Astrocyte (in vitro differentiated cells and primary cell): ENCODE measurements at places on chromosomes 7 and 10. TPM values are rescaled to one million over a fixed set of nuclear protein-coding genes. Genes with fewer than 3 reads are reported as not detected.

The ZP3 gene
- 1.4 and 2.6 TPM in 2 replicates for total RNA-seq

The CNNM1 gene
- 2.0 and 2.5 TPM in 2 replicates for total RNA-seq

The NME8 gene
- not detected in 2 replicates for total RNA-seq

The LRRC4 gene
- total RNA-seq, result 4.4 and 4.5 TPM in 2 replicates

The WIPF3 gene
- 0.87 and 1.0 TPM in 2 replicates for total RNA-seq

The CREM gene
- 38.3 and 42.7 TPM in 2 replicates for total RNA-seq

The IL15RA gene
- 2.9 and 3.1 TPM in 2 replicates for total RNA-seq

The HABP2 gene
- total RNA-seq, result not detected in 2 replicates

The SHTN1 gene
- 25.3 and 32.7 TPM in 2 replicates for total RNA-seq
